Dermis blood vessel endothelial cell (primary cell): ENCODE measurements at places on chromosomes 7 and 10. TPM values are rescaled to one million over a fixed set of nuclear protein-coding genes. Genes with fewer than 3 reads are reported as not detected.

Gene LRRC27
- 6.0 and 10.9 TPM in 2 replicates for total RNA-seq

Gene CREB3L2
- 32.2 and 34.5 TPM in 2 replicates for total RNA-seq

Gene TUBB8
- 0.09 TPM in 1 of 2 replicates, not detected in the other for total RNA-seq

Gene CYP3A5
- total RNA-seq: not detected in 2 replicates

Gene HGF
- 3.4 and 8.8 TPM in 2 replicates for total RNA-seq

Gene TYW1B
- 2.8 and 6.0 TPM in 2 replicates for total RNA-seq

Gene PRKCQ
- 0.17 and 0.84 TPM in 2 replicates for total RNA-seq

Gene ASIC3
- 0.42 TPM in 1 of 2 replicates, not detected in the other for total RNA-seq

Gene PRSS58
- total RNA-seq: not detected in 2 replicates

Gene GSTO2
- total RNA-seq: 0.51 and 0.85 TPM in 2 replicates

Gene CYP3A4
- not detected in 2 replicates for total RNA-seq

Gene ELOVL3
- not detected in 2 replicates for total RNA-seq

Gene MYL10
- not detected in 2 replicates for total RNA-seq

Gene TAS2R41
- not detected in 2 replicates for total RNA-seq

Gene KLF14
- total RNA-seq: under 0.01 TPM in 1 of 2 replicates, not detected in the other

Gene INMT
- total RNA-seq: 0.05 TPM in 1 of 2 replicates, not detected in the other
